ENCODE measurements at places on chromosomes 2 and 18.

DNA sequence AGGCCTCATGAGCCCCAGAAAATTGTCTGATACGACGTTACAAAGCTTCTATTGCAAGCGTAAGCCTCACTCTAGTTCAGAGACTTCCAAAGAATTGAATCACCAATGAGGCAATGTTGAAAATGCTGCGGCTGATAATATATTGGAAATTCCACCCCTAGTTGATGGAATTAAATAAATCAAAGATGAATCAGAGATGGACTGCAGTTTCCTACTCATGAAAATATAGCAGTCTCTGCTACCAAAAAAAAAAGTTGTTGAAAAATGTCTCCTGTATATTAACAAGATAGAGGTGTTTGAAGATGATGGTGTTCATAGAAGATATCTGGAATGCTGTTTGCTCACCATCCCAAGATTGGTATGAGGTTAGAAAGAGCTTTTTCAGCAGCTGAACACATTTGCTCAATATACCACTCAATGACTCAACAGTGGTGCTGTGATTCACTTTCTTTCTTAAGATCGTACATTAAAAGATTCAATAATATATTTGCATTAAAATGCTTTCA lies 99.8 kb upstream of the ARHGAP28 start:
- no peak for DNase-seq

GRCh38 chr2:158926478-158926948 lies 41.9 kb upstream of the TANC1 start:
- DNase-seq, result no peak

DNA sequence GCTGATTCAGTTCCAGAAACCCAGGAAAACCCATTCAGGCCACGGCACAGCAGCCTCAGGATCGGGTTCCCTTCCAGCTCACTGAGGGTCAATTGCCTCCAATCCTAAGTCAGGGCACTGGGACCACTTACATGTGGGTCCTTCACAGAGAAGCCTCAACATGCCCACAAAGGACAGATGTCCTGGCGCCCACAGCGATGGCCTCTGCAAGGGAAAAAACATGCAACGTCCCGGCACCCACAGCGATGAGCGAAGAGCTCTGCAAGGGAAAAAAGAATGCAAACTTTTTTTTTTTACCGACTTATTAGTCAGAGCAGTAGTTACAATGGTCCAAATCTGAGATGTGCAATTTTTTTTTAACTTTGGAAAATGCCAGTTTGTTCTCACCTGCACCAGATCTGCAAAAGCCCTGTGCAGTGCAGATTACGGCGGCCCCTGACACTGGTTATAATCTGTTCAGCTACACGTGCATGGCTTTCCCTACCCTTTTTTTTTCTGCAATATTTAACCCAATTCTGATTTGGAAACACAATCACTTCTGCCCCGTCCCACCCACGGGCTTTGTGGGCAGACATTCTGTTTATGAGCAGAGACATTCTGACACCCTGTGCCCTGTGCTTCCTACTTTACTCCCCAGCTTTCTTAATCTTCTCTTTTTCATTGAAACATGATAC lies 159.3 kb upstream of the SALL3 start:
- DNase-seq, result no peak

- DNase-seq, result no peak
Observed at GRCh38 chr2:226117510-226118065, 682.0 kb downstream of the IRS1 start.

GRCh38 chr18:69686861-69687260 lies 260.8 kb downstream of the CD226 start:
- DNase-seq, result no peak

DNA sequence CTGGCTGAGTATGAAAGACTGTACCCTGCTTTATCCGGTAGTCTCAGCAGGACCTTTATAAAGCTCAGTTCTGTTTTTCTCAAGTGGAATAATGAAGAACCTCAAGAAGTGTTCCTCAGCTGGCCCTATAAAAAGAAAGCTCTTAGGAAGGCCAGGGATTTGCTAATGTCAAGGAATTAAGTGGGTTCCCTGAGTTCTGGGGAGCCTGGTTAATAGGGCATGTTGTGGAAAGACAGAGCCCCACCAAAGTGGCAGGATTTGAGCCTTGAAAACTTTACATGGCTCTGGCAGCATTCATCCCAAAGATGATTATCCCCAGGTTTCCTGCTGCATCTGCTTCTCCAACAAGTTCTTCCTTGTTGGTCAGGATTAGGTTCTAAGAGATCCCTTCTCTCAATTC lies 6.9 kb upstream of the DYSF start:
- DNase-seq, result no peak

GRCh38 chr2:110854355-110855081 lies 122.1 kb downstream of the ACOXL start:
- no peak for DNase-seq

All from stimulated activated CD4-positive, alpha-beta T cell treated with anti-CD3 and anti-CD28 coated beads, TNF-alpha, amount 100 ng/mL, for 48 hours (primary cell).